ENCODE measurements at places on chromosomes 2 and 18.

GRCh38 chr2:104321116-104321795 is 532.7 kb upstream of the POU3F3 start:
- DNase-seq, result no peak

DNA sequence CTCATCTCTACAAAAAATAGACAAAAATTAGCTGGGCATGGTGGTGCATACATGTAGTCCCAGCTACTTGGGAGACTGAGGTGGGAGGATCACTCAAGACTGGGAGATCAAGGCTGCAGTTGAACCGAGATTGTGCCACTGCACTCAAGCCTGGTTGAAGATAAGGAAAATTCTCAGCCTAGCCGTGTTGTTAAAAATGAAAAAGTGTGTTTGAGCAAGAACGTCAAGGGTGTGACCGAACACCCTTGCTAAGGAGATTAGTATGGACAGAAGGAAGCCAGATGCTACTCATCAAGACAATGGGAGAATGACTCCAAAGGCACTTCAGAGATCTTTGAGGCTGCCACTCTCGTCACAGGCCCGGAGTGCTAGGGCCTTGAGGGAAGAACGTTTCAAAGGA is 70.0 kb upstream of the NDUFV2 start:
- no peak for DNase-seq

DNA sequence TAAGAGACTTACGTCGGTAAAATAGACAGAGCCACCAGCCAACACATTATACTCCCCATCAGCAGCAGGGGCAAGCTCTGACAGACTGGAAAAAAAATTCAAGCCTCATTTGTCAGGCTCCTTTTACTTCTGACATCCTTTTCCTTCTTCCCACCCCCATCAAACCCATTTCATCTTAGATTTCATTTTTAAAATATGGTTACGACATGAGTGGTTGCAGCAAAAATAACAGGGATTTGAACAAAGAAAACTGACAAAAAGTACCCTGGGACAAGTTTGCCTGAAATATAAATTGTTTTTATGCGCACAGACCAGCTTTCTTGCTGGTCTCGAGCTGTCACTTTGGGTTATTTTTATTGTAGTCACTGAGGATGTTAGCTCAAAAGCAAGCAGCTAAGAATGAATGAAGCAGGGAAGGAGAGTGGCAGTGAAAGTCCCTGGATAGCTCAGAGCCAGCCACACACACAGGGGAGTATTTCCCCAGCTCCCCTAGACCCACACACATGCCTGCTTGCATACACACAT is 30.7 kb upstream of the LINC00305 start:
- DNase-seq, result no peak

- DNase-seq, result no peak
Measured at GRCh38 chr2:3405876-3406275, 26.4 kb downstream of the TRAPPC12 start.

- no peak for DNase-seq
Measured at GRCh38 chr2:193847991-193848390, 1653.3 kb upstream of the TMEFF2 start.

All from hematopoietic multipotent progenitor cell (in vitro differentiated cells).